ENCODE measurements at places on chromosomes 16 and 17. TPM values are rescaled to one million over a fixed set of nuclear protein-coding genes. Genes with fewer than 3 reads are reported as not detected.

Gene ZFPM1
- total RNA-seq, result 3.3 TPM

Gene TLCD3B
- total RNA-seq, result not detected

Gene NF1
- 28.3 TPM for total RNA-seq

Gene TRPV2
- total RNA-seq, result 58.5 TPM

Gene CRHR1
- not detected for total RNA-seq

Gene SYT17
- total RNA-seq, result 5.8 TPM

Data from glomerular endothelial cell (primary cell).